Right ventricle myocardium inferior (tissue), 1 donor: ENCODE measurements at places on chromosomes 1 and 21. TPM values are rescaled to one million over a fixed set of nuclear protein-coding genes. Genes with fewer than 3 reads are reported as not detected.

AQP10 gene
- total RNA-seq = not detected

CRYAA gene
- not detected for total RNA-seq

HAO2 gene
- not detected for total RNA-seq

LORICRIN gene
- total RNA-seq = not detected

NTMT2 gene
- 5.3 TPM for total RNA-seq

WNT3A gene
- not detected for total RNA-seq

CNIH3 gene
- total RNA-seq = 1.2 TPM

ACKR1 gene
- 16.2 TPM for total RNA-seq

ANKRD35 gene
- total RNA-seq = 1.1 TPM

CD84 gene
- total RNA-seq = 3.4 TPM

SAMSN1 gene
- total RNA-seq = 2.4 TPM

CASP9 gene
- total RNA-seq = 11.2 TPM

ERVH48-1 gene
- total RNA-seq = not detected

KRTAP26-1 gene
- not detected for total RNA-seq

PLA2G4A gene
- 2.5 TPM for total RNA-seq

TTLL7 gene
- 3.7 TPM for total RNA-seq

FCRL2 gene
- total RNA-seq = not detected

RNU1-4 gene
- 4,572 TPM for total RNA-seq

TAF13 gene
- total RNA-seq = 61.8 TPM

TSPEAR gene
- 0.65 TPM for total RNA-seq

CLCA1 gene
- total RNA-seq = not detected

PARK7 gene
- 372 TPM for total RNA-seq

KMO gene
- 0.22 TPM for total RNA-seq
